ENCODE measurements at places on chromosomes 3 and 15. TPM values are rescaled to one million over a fixed set of nuclear protein-coding genes. Genes with fewer than 3 reads are reported as not detected.

IL17RD gene
- total RNA-seq: 1.8 TPM

SPINK8 gene
- not detected for total RNA-seq

RARRES1 gene
- total RNA-seq: 16.6 TPM

C3orf20 gene
- not detected for total RNA-seq

PIGZ gene
- total RNA-seq: 1.2 TPM

TMEM158 gene
- 19.7 TPM for total RNA-seq

NMB gene
- 21.7 TPM for total RNA-seq

SPPL2A gene
- total RNA-seq: 70.1 TPM

GOLGA8A gene
- 8.8 TPM for total RNA-seq

ANKRD63 gene
- 0.67 TPM for total RNA-seq

TNIK gene
- total RNA-seq: 2.5 TPM

COLQ gene
- total RNA-seq: 0.80 TPM

SERINC4 gene
- total RNA-seq: not detected

NSUN3 gene
- total RNA-seq: 4.8 TPM

LMOD3 gene
- total RNA-seq: not detected

KBTBD13 gene
- total RNA-seq: not detected

Measured in A549 treated with ZK216348 at 1 μM for 4 hours (cell line).